Liver (tissue), 10 donors: ENCODE measurements at places on chromosomes 11 and 22. TPM values are rescaled to one million over a fixed set of nuclear protein-coding genes. Genes with fewer than 3 reads are reported as not detected.

- no peak for DNase-seq
- H3K27ac ChIP-seq: no peak overlapping the region
- H3K4me1 ChIP-seq: no peaks in the 10 kb centered on the region
- no peaks in the 10 kb centered on the region for H3K36me3 ChIP-seq
Observed at GRCh38 chr11:2728663-2729332, 29.0 kb upstream of the KCNQ1OT1 start.

DNA sequence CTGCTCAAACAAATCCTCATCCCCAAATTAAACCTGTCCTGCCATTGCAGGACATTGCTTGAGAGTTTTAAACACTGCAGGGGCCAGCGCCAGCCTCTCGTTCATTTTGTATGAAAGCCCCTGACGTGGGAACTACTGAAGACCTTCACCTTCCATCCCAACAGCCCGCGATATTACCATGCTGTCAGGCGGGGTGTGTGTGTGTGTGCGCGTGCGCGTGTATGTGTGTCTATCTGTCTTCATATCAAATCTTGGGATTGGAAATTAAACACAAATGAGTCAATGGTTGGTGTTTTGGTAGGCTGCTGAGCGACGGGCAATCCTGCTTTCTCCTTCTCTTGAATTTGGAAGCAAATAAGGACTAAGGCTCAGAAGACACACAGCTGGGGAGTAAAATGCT is 776.9 kb downstream of the TBC1D22A start:
- DNase-seq: no peak
- no peak overlapping the region for H3K27ac ChIP-seq
- no peaks in the 10 kb centered on the region for H3K27me3 ChIP-seq
- H3K4me3 ChIP-seq: no peak overlapping the region

GRCh38 chr11:105670811-105671210 is 60.9 kb downstream of the GRIA4 start:
- DNase-seq: no peak
- H3K36me3 ChIP-seq: no peaks in the 10 kb centered on the region
- no peak overlapping the region for H3K4me3 ChIP-seq
- H3K4me1 ChIP-seq: no peaks in the 10 kb centered on the region
- H3K27ac ChIP-seq: no peak overlapping the region
- no peaks in the 10 kb centered on the region for H3K27me3 ChIP-seq

DNA sequence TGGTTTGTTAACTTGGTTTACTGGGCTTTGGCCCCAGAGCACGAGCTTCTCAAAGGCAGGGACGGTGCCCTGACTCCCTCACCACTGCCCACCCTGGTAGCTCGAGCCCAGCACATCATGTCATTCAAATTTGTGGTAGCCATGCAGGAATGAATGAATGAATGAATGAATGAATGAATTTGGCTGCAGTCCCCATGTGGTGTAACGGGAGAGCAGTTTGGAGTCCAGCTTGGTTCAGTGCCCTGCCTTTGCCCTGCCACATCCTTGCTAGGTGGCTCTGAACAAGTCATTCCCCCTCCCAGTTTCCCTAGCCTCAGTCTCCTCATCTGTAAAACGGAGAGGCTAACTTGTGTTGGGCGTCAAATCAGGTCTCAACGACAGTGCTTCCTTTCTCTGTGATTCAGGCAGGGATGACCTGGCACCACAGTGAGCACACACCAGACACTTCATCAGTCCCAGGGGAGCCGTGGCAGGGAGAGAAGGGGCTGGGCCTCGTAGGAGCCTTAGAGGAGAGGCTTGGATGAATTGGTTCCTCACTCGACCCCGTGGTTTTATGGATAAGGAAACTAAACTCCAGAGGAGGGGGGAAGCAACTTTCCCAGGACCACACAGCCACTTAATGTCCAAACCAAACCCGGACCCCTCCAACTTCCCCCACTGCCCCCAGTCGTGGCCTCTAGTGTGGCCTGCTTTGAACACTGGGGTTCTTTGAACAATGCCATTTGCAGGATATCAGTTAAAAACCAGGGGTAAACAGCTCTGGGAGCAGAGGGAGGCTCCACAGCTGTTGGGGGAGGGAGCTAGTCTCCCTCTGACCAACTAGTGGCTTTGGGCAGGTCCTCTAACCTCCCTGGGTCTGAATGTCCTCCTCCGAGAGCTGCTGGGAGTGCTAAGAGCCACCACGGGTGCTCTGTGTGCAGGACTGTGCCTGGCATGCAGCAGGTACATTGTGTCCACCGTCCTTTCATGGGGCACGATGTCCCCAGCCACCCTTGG is 86.2 kb downstream of the CACNA1I start:
- no peaks in the 10 kb centered on the region for H3K27me3 ChIP-seq
- H3K4me1 ChIP-seq: no peaks in the 10 kb centered on the region
- no peak overlapping the region for H3K27ac ChIP-seq
- DNase-seq: no peak

DNA sequence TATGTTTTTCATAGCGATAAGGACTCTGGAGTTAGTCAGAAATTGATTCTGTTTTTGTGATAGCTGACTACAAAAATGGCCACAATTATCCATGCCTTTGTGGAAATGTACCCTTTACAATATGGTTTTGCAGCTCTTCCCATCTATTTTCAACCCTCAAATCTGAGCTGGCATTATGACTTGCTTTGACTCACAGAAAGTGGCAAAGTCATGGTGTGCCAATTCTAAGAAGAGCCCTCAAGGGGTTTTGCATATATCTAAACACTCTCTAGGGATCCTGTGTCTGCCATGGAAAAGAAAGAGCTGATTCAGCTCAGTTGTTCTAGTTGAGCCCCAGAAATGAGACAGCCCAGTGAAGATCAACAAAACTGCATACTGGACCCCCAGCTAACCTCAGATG is 390.5 kb upstream of the RAG2 start:
- no peaks in the 10 kb centered on the region for H3K4me1 ChIP-seq
- DNase-seq: no peak
- no peaks in the 10 kb centered on the region for H3K27me3 ChIP-seq
- no peak overlapping the region for H3K27ac ChIP-seq

DNA sequence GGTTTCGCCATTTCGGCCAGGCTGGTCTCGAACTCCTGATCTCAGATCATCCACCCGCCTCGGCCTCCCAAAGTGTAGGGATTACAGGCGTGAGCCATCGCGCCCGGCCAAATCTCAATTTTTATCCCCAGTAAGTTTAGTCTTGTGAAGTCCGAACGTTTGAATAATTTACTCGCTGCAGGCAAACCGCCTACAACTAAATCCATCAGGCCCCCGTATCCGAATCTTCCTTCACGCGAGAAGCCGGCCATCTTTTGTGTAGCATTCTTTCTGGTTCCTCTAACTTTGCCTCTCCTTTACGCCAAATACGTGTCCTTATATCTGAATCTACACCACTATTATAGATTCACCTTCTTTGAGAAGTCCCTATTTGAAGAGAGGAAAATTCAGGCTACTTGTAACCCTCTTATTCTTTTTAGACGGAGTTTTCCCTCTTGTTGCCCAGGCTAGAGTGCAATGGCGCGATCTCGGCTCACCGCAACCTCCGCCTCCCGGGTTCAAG is 581 bp upstream of the EIF3L start:
- H3K4me3 ChIP-seq: peak overlapping the region; percentile 98
- peaks cover 13% of the 10 kb centered on the region for H3K36me3 ChIP-seq
- DNase-seq: no peak
- peaks cover 29% of the 10 kb centered on the region for H3K4me1 ChIP-seq
- H3K27me3 ChIP-seq: no peaks in the 10 kb centered on the region

DNA sequence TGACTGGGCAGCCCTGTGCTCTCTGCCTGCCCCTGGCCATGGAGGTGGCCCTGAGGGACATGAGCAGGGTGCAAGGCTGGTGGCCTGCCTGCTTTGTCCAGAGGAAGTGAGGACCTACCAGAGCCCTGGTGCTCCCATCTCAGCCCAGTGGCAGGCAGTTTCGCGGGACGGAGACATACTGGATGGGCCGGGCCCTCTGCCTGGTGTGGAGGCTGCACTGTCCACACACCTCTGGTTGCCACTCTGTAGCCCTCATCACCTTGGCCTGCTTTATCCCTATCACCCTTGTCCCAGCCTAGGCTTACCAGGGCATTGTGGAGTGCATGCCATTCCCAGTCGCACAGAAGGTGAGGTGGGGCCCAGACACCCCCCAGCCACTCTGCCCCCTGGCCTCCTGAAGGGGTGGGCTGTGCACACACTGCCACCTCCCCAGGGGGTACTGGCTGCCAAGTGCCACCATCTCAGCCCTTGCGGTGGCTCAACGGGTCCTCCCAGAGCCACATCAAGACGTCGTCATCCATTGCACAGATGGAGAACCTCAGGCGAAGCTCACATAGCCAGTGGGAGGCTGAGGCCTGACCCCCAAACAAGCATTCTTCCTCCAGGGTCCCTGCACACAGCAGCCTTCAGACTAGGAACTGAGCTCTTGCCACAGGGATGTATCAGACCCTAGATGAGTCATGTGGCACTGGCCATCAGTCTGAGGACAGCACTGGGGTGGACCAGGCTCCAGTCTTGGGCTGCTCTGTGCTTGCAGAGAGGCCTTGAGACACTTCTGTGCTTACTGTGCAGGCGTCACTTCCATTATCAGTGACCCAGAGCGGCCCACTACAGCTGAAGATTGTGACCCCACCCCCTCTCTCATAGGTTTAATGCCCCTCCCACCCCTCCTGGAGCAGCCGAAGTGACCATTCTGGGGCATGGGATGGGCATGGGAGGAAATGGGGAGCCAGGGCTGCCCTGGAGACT is 176.1 kb downstream of the IGLL1 start:
- no peak overlapping the region for H3K4me3 ChIP-seq
- peaks cover 7% of the 10 kb centered on the region for H3K27me3 ChIP-seq
- DNase-seq: no peak
- peaks cover 3% of the 10 kb centered on the region for H3K4me1 ChIP-seq

GRCh38 chr11:107217444-107217843 is 199.2 kb upstream of the GUCY1A2 start:
- H3K27ac ChIP-seq: no peak overlapping the region
- no peaks in the 10 kb centered on the region for H3K27me3 ChIP-seq
- no peaks in the 10 kb centered on the region for H3K4me1 ChIP-seq
- H3K36me3 ChIP-seq: no peaks in the 10 kb centered on the region
- DNase-seq: no peak

DNA sequence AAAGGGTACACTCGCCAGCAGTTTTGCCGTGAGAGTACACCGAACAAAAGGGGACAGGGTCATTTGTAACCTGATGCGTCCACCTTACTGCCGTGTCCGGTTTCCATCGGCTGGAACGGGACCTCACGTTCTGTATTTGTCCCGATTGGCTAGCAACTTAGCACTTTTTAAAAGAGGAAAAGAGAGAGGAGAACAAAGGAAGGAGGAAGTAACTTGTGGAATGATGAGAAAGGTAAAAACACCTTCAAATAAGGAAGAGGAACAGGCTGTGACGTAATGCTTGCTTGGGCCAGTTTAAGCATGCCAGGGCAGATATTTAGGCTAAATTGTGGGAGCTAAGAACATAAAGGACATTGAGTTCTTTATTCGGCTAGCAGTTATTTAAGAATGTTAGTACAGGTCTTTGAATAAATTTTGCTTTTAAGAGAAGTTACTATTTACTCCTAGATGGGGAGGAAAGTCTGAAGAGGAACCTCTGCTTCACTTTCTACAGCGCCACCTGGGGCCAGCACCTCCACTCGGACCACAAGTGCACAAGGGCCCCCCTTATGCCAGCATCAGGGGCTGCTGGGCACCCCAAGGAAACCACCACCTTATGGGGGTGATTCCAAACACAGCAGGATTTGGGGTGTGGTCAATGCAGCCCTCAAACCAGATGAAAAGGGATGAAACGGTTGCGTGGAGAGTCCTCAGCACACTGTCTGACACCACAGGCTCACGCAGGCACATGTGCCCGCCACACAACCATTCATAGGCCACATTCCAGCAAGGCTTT is 5.8 kb downstream of the ARSA start:
- H3K27ac ChIP-seq: peak overlapping the region; percentile 78
- H3K27me3 ChIP-seq: no peaks in the 10 kb centered on the region
- peaks cover 34% of the 10 kb centered on the region for H3K4me1 ChIP-seq
- H3K4me3 ChIP-seq: no peak overlapping the region
- DNase-seq: no peak

DNA sequence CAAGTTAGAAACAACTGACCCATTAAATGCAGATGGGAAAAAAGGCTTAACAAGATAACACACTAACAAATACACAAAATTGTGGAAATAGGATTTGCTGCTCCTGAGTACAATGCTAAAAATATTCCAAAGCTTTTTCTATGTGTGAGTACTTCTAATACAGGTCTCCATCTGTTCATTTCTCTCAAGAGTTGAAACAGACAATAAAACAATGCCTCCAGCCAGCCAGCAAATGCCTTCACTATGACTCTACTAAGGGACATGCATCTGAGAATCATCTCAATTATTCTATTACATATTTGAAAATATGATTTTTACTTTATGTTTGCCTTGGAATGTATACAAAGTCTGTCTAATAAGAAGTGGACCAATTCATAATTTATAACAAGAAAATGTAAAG is 119.0 kb downstream of the CADM1 start:
- no peak overlapping the region for H3K27ac ChIP-seq
- H3K36me3 ChIP-seq: no peaks in the 10 kb centered on the region
- H3K4me3 ChIP-seq: no peak overlapping the region

GRCh38 chr22:43867839-43868635 is 5.7 kb upstream of the SULT4A1 start:
- H3K27ac ChIP-seq: no peak overlapping the region
- no peaks in the 10 kb centered on the region for H3K4me1 ChIP-seq
- H3K36me3 ChIP-seq: no peaks in the 10 kb centered on the region
- peak; percentile 62 for DNase-seq

DNA sequence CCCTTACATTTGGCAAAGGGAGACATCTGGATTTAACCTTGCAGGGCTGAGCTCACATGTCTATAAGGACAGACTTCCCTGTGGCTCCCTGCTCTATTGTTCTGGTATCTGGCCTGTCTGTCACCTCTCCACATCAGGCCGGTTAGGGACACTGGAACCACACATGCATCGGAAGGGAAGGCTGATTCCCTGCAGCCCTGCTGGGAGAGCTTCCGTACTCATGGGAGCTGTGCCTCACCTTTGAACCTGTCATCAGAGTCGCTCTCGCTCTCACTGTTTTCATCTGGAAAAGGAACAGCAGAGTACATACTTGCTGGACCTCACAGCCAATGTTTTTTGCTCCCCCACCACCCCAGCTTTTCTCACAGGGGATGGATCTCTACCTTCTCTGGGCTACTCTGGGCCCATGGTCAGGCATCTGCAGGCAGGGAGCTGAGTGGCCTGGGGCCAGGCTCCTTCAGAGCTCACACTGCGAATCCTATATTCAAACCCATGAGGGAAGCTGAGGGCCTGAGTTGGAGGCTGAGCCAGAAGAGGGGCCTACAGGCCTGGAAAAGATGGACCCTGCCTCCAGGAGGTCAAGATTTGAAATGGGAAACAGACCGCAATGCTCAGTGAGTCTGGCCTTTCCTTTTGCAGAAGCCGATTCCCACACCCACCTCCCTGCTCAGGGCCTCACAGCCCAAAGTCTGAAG is 31.3 kb downstream of the RPL27A start:
- H3K27me3 ChIP-seq: no peaks in the 10 kb centered on the region
- peaks cover 43% of the 10 kb centered on the region for H3K4me1 ChIP-seq
- H3K36me3 ChIP-seq: peaks cover 18% of the 10 kb centered on the region
- no peak overlapping the region for H3K27ac ChIP-seq
- no peak overlapping the region for H3K4me3 ChIP-seq

Gene C22orf15
- 0.17 TPM for total RNA-seq

Gene GP1BB
- not detected for total RNA-seq

Gene TOB2
- total RNA-seq: 17.1 TPM

Gene TLCD5
- total RNA-seq: 1.2 TPM

Gene HBE1
- total RNA-seq: not detected

Gene OR51E2
- not detected for total RNA-seq

Gene GPR152
- total RNA-seq: not detected
